ENCODE measurements at places on chromosomes 6 and 20.

DNA sequence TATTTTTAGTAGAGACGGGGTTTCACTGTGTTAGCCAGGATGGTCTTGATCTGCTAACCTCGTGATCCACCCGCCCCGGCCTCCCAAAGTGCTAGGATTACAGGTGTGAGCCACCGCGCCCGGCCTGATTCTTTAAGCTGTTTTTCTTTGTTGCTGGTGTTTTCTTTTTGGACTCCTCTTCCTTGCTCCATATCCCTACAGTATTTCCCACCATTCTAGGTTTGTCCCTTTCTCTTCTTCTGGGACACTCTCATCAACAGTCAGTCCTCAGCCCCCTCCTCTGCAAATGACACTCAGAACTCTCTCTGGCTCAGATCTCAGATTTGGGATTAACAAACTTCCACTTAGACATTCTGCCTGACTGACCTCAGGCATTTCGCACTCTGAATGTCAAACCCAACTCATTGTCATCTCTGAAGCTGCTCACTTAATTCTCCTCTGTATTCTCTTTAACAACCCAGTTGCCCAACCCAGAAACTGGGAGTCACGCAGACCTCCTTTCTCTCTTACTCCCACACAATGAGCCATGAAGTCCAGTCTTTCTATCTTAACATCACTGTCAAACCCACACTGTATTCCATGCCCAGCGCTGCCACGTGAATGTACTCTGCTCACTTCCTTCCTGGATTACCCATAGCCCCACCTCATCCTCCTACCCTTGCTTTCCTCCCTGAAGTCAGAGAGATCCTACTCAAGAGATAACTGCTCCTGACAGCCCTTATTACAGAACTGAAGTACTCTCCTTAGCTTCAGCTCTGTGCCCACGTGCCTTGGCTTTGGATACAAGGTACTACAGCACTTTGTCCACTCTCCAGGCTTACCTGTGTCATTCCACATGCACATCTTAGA, 2.6 kb downstream of the MPIG6B start:
- no peak for DNase-seq

- no peak for DNase-seq
These were observed 582.2 kb upstream of the FLRT3 start for GRCh38 chr20:14919501-14920081.

GRCh38 chr6:138582573-138582972, 83.3 kb upstream of the NHSL1 start:
- DNase-seq = no peak

GRCh38 chr6:157699777-157700636, 123.0 kb upstream of the SNX9 start:
- DNase-seq = no peak
